ENCODE measurements at places on chromosomes 2 and 18.

- DNase-seq = no peak
These were observed 231.7 kb downstream of the ZNF516 start for GRCh38 chr18:76263046-76264005.

DNA sequence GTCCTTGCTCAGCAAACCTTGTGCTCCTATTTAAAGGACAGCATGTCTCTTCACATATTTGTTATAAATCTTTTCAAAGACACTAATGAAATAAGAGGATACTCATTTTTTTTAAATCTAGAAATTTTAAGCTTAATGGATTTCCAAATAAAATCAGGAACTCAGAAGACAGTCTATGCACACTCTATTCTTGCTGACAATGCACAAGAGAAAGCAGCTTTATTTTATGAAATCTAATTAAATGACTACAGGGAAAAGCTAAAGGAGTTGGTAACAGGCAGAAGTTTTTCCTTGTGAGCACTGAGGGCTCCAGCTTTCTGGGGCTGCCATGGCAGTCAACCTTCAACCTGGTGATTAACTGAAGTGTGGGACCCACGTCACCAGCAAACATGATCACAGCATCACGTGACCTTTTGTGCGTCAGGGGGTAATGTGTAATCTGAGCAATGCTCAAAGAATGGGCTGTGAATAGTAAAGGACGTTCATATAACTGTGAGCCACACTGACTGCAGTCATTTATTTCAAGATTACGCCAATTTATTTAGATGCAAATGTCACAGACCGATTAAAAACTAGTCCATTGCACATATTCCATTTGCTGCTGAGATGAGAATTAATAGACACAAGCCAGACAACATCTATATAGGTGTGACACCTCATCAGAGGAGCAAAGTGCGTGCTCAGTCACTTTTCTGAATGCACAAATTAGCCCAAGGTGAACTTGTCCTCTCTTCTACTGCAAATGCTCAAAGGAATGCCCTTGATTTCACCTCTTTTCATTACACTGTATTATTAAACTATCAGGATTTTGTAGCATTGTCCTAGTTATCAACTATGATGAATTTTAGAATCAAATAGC, 11.6 kb upstream of the DNER start:
- peak; percentile 57 for DNase-seq

DNA sequence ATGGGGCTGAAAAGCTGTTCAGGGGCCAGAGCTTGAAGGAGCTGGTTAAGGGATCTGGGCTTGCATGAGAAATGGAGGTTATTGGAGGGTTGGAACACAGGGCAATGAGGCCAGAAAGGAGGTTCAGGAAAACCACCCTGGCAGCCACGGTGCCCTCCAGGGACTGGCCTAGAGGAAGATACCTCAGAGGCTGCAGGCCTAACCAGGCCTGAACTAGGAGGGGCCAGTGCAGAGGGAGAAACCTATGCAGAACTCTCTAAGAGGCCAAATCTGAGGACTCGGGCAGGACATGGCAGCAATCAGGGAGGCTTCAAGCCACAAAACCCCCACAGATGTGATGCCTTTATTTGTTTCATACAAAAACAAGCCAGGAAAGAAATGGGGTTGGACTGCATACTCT, 66.8 kb downstream of the BIN1 start:
- DNase-seq = no peak

DNA sequence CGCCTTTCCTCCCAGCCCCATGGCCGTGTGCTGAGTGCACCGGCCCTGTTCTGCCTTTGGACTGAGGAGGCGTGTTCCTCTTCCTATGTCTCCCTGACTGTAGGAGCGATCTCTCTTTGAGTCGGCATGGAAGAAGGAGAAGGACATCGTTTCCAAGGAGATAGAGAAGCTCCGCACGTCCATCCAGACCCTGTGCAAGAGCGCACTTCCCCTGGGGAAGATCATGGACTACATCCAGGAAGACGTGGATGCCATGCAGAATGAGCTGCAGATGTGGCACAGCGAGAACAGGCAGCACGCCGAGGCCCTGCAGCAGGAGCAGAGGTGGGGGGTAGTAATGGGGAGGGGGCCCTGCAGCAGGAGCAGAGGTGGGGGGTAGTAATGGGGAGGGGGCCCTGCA, 29.4 kb upstream of the ASB1 start:
- no peak for DNase-seq

GRCh38 chr18:41659438-41660130, 295.4 kb upstream of the PIK3C3 start:
- no peak for DNase-seq

DNA sequence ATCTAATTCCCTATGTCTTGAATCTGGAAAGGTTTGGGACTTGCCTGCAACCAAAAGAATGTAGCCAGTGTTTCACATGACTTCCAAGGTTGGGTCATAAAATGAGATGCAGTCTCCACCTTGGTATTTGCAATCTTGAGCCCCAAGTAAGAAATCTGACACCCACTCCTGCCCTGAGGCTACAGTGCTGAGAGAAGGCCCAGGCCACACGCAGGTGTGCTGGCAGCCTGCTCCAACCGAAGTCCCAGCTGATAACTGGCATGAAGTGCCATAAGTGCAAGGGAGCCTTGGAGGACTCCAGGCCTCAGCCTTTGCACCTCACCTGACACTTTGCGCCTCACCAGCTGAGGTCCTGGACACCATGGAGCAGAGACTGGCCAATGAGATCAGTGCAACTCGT, 182.7 kb downstream of the ANAPC1 start:
- no peak for DNase-seq

- no peak for DNase-seq
These were observed 121.9 kb upstream of the MSTN start for GRCh38 chr2:190184460-190184859.

DNA sequence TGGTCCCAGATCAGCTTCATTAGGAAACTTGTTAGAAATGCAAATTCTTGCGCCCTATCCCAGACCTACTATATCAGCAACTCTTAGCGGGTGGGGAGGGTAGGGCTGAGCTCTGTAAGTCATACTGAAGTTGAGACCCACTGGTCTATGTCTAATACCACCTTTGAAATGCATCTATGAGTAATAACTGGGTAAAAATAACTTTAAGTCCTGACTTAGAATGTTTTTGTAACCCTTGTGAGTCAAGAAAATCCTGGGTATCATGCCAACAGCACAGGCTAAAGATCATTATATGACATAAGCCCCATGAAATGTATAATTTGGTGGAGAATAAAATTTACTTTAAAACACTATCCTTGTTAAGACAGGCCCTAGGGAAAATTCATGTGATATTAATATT, 41.4 kb downstream of the PRKD3 start:
- DNase-seq = peak; percentile 91

DNA sequence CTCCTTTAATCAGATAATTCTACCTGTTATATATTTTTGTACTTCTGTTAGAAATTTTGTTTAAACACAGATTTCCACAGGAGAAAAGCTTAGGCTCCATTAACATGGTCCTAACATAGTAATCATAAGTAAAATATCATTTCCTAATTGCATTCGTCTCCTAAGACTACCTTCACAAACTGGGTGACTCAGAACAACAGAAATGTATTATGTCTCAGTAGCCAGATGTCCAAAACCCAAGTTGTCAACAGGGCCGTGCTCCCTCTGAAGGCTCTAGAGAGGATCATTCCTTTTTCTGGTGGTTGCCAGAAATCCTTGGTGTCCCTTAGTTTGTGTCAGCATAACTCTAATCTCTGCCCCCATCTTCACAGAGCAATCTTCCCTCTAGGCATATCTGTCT, 5.4 kb downstream of the FBXO15 start:
- DNase-seq = peak; percentile 36

DNA sequence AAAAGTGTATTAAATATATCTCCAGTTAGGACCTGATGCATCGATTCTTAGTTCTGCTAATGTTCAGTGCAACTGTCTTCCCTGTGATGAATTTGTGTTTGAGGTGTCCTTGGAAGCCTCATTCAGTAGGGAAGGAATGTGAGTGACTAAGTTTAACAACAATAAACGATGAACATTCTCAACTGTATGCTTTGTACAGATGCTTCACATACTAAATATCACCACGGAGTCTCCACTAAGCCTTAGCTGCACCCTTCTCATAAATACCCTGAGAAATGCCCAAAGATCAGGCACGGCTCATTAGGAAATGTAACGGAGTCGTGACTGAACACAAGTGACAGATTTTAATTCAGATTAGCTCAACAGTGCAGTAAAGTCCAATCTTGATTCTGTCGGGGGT, 24.4 kb upstream of the AGFG1 start:
- peak; percentile 83 for DNase-seq

- peak; percentile 85 for DNase-seq
These were observed 7.7 kb downstream of the ZSCAN30 start for GRCh38 chr18:35282353-35282752.

DNA sequence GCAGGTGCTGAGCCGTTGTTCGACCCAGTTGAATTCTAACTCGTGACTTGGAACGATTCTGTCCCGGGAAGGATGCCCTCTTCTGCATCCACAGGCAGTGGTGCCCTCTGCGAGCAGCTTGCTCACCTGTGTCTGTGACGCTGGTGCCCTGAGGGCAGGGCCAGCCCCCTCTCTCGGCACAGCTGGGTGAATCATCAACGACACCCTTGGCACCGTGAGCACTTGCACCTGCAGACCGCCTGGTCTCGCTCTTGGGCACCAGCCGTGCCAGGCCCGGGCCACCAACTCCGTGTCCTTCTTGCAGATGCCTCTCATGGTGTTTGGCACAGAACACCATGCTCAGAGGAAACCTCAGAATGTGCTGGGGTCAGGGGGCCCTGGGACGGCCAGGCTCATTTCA, 75.0 kb downstream of the SLC66A2 start:
- DNase-seq = no peak

GRCh38 chr2:240742602-240743095, 51.0 kb downstream of the AQP12A start:
- no peak for DNase-seq
